Naive thymus-derived CD4-positive, alpha-beta T cell (primary cell): ENCODE measurements at places on chromosomes 3 and 15. TPM values are rescaled to one million over a fixed set of nuclear protein-coding genes. Genes with fewer than 3 reads are reported as not detected.
A peak's percentile ranks its signal among the peaks of the same experiment; 100 is the strongest.

The C15orf62 gene
- 0.67 TPM for polyA plus RNA-seq

DNA sequence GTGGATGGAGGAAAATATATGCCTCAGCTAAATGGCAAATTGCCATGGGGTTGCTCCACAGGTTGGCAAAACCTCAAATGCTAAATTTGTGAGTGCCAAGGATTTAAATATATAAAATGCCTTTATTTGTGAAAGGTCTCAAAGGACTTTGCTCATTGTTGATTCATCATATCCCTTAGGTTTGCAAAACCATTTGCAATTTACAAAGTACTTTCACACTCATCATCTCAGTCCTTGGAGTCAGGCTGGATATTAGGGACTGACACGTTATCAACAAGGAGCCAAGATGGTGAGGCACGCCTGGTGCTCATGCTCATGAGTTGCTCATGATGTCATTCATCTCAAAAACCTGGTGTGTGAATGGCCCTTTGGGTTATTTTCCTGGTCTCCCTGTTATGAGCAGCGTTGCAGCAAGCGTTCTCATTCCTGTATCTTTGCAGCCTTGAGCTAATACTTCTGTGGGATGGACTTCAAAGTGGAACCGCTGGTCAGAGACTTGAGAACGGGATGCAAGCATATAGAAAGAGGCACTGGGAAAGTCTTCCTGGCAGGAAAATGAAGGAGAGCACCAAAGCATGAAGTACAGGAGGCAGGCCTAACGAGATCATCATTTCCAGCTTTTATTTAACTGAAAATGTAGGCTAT is 66.0 kb downstream of the MYO1E start:
- DNase-seq = no peak
- H3K4me3 ChIP-seq = no peak overlapping the region
- H3K4me1 ChIP-seq = no peaks in the 10 kb centered on the region
- H3K36me3 ChIP-seq = no peaks in the 10 kb centered on the region

DNA sequence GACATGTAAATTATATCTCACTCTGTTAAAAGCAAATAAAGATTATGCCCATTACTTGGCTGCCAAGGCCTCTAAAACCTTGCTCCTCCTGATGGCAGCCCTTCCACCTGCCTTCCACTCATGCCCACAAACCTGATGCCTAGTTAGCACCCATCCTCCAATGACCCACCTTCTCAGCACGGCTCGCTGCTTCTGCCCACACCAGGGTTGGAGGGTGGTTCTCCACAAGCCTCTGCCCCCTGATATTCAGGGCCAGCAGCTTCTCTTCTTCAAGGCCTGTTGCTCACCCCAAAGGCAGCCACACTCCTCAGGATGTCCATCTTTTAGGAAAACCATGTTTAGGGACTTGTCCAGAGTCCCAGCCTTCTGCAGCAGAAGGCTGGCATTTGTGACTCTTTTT is 263.4 kb upstream of the TLE3 start:
- no peaks in the 10 kb centered on the region for H3K4me1 ChIP-seq
- no peak overlapping the region for H3K27ac ChIP-seq
- H3K36me3 ChIP-seq = no peaks in the 10 kb centered on the region

DNA sequence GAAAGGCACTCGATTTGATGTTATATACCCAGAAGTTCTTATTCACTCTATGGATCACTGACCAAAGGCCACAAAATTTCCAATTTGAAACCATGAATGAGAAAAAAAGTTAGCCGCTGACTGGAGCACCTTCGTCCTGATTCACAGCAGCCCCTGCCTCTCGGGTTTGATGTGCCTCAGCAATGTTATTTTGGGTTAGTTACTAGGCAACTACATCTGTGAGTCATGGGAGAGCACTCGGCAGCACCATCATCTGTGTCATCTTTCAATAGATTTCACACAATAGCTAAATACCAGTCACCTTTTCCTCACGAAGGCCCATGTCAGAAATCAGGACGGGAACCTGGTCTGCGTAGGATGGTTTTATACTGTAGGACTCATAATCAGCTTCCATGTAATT is 269.2 kb downstream of the ZBBX start:
- no peak for DNase-seq
- no peaks in the 10 kb centered on the region for H3K4me1 ChIP-seq
- H3K36me3 ChIP-seq = no peaks in the 10 kb centered on the region
- H3K4me3 ChIP-seq = no peak overlapping the region
- H3K27ac ChIP-seq = no peak overlapping the region
- H3K27me3 ChIP-seq = no peaks in the 10 kb centered on the region

- H3K4me1 ChIP-seq = no peaks in the 10 kb centered on the region
- no peak for DNase-seq
- H3K27ac ChIP-seq = no peak overlapping the region
These were observed 784.6 kb upstream of the ALCAM start for GRCh38 chr3:104582092-104582491.

DNA sequence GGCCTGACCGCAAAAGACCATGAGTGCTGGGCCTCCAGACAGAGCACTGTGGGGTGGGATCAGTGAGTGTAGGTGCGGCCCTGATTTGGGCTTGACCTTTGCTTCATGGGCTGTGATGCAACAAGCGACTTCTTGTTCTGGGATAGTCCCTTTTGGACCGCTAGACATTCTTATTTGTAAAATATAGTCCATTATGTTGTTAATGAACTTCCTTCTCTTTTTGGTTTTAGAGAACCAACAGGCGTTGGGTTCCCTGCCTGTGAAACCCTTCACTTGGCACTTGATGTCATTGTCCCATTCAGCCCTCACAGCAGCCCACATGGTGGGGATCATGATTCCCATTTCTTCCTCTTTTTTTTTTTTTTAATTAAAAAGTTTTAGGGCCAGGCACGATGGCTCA is 15.8 kb upstream of the TRH start:
- H3K27ac ChIP-seq = no peak overlapping the region
- no peak for DNase-seq
- no peaks in the 10 kb centered on the region for H3K27me3 ChIP-seq
- H3K4me1 ChIP-seq = no peaks in the 10 kb centered on the region
- no peak overlapping the region for H3K4me3 ChIP-seq

DNA sequence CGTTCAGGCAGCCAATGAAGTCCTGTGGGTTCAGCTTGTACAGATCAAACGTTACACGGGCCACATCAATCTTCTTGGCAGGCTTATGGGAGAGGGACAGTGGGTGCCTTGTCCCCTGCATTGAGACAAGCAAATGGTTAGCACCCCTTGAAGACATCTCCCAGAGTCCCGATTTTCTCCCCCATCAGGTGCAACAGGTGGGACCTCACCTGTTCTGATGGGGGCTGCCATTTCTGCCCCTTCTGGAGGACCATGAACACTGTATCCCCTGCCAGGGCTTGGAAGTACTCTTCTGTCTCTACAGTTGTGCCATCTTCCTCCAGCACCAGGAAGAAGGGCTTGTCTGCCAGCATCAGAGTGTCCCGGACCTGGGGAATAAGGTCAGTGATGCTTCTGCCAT is 10.1 kb downstream of the CIDEC start:
- no peak for DNase-seq
- H3K27me3 ChIP-seq = no peaks in the 10 kb centered on the region
- H3K4me1 ChIP-seq = no peaks in the 10 kb centered on the region
- no peak overlapping the region for H3K27ac ChIP-seq
- no peaks in the 10 kb centered on the region for H3K36me3 ChIP-seq
- H3K4me3 ChIP-seq = no peak overlapping the region

- no peak overlapping the region for H3K4me3 ChIP-seq
- H3K4me1 ChIP-seq = no peaks in the 10 kb centered on the region
- no peaks in the 10 kb centered on the region for H3K36me3 ChIP-seq
- DNase-seq = no peak
These were observed 360.5 kb upstream of the NAALADL2 start for GRCh38 chr3:174498638-174499037.

The PLA2G4F gene
- polyA plus RNA-seq = not detected

- H3K27ac ChIP-seq = peak overlapping the region; percentile 1
- no peaks in the 10 kb centered on the region for H3K27me3 ChIP-seq
- no peaks in the 10 kb centered on the region for H3K36me3 ChIP-seq
These were observed 85.5 kb upstream of the XXYLT1 start for GRCh38 chr3:195356151-195357086.

DNA sequence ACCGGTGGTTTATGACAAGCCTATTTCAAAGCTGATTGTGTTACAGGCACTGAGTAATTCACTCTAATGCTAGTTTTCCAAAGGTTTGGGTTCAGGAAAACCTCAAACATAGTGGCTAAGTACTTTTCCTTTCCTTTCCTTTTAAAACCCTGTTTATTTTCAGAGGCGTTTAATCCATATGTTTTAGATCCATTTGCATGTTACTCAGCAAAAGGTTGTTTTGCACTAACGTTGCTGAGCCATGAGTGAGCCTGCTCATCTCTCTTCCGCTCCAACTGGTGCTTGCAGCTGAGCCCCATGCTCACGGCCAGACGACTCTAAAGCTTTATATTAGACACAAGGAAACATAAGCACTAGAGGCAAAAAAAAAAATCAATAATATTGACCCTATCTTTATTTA is 9.4 kb downstream of the CEMIP start:
- H3K27me3 ChIP-seq = no peaks in the 10 kb centered on the region
- no peak overlapping the region for H3K4me3 ChIP-seq
- H3K36me3 ChIP-seq = no peaks in the 10 kb centered on the region
- no peak overlapping the region for H3K27ac ChIP-seq
- no peak for DNase-seq
- no peaks in the 10 kb centered on the region for H3K4me1 ChIP-seq

DNA sequence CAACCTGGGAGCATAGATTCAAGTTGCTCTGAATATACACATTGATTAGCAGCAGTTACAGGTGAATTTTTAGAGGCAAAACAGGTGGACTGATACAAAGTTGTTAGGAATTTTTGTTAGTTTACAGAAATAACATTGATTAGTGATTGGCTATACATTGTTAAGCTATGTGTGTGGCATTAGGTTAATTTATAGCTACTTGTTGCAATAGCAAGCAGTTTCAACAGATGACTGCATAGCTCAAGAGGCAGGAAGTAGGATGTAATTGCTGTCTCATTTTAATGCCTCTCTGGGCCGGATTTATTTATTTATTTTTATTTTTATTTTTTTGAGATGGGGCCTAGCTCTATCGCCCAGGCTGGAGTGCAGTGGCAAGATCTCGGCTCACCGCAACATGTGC is 99.7 kb downstream of the TCF12 start:
- no peak for DNase-seq
- H3K36me3 ChIP-seq = no peaks in the 10 kb centered on the region
- peaks cover 11% of the 10 kb centered on the region for H3K4me1 ChIP-seq
- H3K4me3 ChIP-seq = no peak overlapping the region
- no peaks in the 10 kb centered on the region for H3K27me3 ChIP-seq

The ROPN1B gene
- polyA plus RNA-seq = 0.26 TPM

GRCh38 chr15:66102563-66103292 is 150.8 kb downstream of the MEGF11 start:
- H3K4me3 ChIP-seq = no peak overlapping the region
- no peaks in the 10 kb centered on the region for H3K4me1 ChIP-seq
- no peak overlapping the region for H3K27ac ChIP-seq
- no peaks in the 10 kb centered on the region for H3K27me3 ChIP-seq
- no peak for DNase-seq

GRCh38 chr3:194273743-194274310 is 77.3 kb downstream of the CPN2 start:
- H3K27me3 ChIP-seq = no peaks in the 10 kb centered on the region
- no peak for DNase-seq
- H3K4me3 ChIP-seq = no peak overlapping the region
- no peaks in the 10 kb centered on the region for H3K4me1 ChIP-seq
- no peaks in the 10 kb centered on the region for H3K36me3 ChIP-seq

GRCh38 chr15:35439291-35439690 is 106.7 kb downstream of the DPH6 start:
- no peak for DNase-seq
- no peak overlapping the region for H3K27ac ChIP-seq
- H3K4me3 ChIP-seq = no peak overlapping the region
- H3K36me3 ChIP-seq = no peaks in the 10 kb centered on the region
- no peaks in the 10 kb centered on the region for H3K4me1 ChIP-seq

GRCh38 chr15:79154483-79155135 is 64.0 kb upstream of the RASGRF1 start:
- no peak for DNase-seq
- no peak overlapping the region for H3K4me3 ChIP-seq
- H3K27me3 ChIP-seq = no peaks in the 10 kb centered on the region

- H3K36me3 ChIP-seq = no peaks in the 10 kb centered on the region
- DNase-seq = no peak
- H3K27me3 ChIP-seq = no peaks in the 10 kb centered on the region
- no peak overlapping the region for H3K27ac ChIP-seq
These were observed 467.1 kb downstream of the RBMS3 start for GRCh38 chr3:29747991-29748390.

The CHL1 gene
- not detected for polyA plus RNA-seq

GRCh38 chr3:12954891-12955650 is 113.7 kb upstream of the RPL32 start:
- H3K4me3 ChIP-seq = no peak overlapping the region
- DNase-seq = no peak
- peak overlapping the region; percentile 39 for H3K27ac ChIP-seq
- peaks cover 2% of the 10 kb centered on the region for H3K4me1 ChIP-seq
- no peaks in the 10 kb centered on the region for H3K36me3 ChIP-seq

The APOD gene
- not detected for polyA plus RNA-seq

The ERC2 gene
- polyA plus RNA-seq = not detected

The NMNAT3 gene
- polyA plus RNA-seq = 7.7 TPM

The TMEM207 gene
- polyA plus RNA-seq = not detected

DNA sequence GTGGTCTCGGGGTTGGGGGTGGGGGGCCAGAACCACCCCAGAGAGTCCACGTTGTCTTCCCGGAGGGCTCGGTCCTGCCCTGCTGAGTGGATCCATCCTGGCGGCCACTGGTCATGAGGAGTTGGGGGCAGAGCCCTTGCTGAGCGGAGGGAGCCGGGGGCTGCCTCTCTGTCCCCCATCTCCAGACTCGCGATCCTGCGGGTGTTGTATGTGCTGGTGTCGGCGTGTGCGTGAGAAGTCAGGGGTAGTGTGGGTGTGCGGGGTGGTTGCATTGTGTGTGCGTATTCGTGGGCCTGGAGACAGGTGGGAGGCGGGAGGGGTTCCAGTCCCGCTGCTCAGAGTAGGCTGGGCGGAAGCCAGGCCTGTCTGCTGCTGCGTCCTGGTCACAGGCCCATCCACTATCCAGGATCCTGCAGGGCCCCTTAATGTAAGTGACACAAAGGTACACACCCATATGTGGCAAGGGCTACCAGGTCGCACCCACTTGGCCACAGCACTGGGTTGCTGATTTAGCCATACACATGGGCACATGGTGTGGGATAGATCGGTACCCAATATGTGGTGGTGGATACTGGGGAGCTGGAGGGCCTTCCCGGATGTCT is 30.7 kb downstream of the NBEAL2 start:
- H3K4me1 ChIP-seq = no peaks in the 10 kb centered on the region
- H3K4me3 ChIP-seq = no peak overlapping the region
- DNase-seq = no peak
- no peaks in the 10 kb centered on the region for H3K27me3 ChIP-seq
- H3K36me3 ChIP-seq = peaks cover 27% of the 10 kb centered on the region
- H3K27ac ChIP-seq = peak overlapping the region; percentile 73

The SV2B gene
- 0.02 TPM for polyA plus RNA-seq
